Smooth muscle cell of the brain vasculature (primary cell): ENCODE measurements at places on chromosomes 2 and 18.

DNA sequence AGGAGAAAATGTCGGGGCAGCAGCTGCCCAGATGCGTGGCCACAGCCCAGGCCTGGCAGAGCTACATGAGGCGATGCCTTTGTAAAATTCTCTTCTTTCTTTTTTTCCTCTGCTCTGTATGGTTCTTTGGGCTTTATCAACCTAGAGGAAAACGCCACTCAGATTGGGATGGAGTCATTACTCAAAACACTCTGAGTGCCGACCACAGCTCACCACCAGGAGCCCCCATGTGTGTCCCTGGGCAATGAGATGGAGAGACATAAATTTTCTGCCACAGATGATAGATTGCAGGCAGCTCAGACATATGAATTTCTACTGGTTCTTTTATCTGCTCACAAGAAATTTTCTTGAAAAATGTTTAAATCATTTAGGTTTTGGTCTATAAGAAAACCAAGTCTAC lies 56.0 kb downstream of the PARD6G start:
- DNase-seq: no peak

DNA sequence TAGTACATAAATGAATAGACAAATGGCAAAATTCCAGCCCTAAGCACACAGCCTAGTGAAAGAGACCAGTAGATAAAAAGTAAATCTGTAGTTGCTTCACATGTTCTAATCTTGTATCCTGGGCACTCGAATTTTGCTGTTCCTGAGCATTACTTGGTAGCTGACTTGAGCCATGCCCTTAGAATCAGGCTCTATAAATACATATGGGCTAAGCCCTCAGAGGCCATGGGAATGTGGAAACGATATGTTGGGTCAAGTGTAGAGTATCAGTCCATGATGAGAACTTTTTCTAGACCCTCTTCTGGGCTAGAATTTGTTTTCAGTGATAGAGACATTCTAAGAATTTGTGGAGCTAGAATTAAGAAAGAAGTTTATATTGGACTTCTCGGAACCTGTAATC lies 21.9 kb downstream of the ELAC1 start:
- no peak for DNase-seq

- DNase-seq: peak; percentile 29
These were observed 90.2 kb upstream of the SCG2 start for GRCh38 chr2:223692191-223692947.

DNA sequence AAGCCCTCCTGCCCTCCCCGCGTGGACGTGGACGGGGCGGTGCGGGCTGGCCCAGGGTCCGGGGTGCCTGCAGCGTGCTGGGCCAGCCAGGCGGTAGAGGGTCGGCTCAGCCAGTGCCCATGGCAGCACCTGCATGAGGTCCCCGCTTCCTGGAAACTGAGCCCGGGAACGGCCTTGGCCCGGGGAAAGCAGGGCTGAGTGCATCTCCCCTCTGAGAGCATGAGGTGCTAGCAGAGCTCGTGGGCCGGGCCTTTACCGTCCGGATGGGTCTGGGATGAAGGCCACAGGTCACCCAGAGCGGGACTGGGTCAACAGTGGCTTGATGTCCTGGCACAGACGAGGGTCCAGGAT lies 39.8 kb downstream of the TSHZ1 start:
- no peak for DNase-seq

GRCh38 chr2:128214866-128215460 lies 103.7 kb downstream of the HS6ST1 start:
- DNase-seq: no peak

DNA sequence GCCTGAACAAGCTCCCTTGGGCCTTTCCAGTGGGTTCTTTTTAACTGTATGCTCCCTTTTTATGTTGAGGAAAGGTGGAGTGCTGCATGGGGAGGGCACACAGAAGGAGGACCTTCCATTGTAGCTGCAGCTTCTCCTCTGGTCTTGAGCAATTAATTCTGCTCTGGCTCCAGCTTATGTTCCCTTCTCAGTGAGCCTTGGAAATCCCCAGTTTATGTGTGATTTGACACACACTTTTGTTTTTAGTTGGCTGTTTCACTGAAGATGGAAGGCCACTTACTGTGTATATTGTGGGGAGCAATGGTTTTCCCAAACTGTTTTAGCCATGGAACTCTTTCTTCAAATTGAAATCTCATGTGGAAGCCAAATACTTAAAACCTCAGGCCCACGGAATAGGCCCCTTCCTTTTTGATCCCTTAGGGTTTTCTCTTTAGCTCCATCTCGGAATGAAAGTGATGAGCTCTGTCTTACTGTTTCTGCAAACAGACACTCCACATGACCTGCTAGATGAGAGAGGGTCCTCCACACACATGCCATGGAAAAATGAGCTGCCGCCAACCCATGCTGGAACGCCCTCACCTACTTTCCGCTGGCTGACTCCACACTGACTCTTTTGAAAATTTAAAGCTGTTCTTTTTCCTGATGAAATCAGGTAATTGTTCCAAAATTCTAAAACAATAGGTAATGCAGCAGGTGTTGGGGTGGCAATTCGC lies 280.9 kb upstream of the SIX2 start:
- DNase-seq: no peak

DNA sequence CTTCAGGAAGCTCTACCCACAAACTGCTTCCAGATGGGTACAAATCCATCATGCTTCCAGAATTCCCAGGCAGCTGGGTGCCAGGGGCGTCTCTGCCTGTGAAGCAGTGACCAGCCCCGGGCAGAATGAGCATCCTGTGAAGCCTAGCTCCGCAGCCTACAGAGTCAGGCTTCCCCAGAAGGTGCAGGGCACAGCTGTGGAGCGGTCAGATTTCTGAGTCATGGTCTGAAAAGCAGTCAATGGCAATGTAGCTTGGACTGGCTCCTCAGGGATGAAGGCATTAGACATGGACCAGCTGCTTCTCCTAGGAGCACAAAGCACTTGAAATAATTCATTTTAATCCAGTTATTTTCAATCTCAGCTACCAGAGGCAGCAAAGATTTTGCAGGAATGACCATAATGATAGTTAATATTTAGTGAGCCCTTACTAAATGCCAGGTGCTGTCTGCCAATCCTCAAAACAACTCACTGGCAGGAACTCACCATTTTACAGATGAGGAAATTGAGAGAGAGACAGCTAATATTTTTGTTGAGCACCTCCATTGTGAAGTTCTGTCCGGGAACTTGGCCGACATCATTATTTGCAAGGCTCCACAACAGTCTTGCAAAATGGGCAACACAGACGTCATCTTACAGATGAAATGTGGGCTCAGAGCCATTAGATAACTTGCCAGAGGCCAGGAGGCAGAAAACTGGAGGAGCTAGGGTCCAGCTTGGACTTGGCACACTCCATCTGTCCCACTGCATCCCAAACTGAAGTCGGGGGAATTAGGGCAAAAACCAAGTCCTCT lies 31.7 kb downstream of the ACMSD start:
- no peak for DNase-seq

DNA sequence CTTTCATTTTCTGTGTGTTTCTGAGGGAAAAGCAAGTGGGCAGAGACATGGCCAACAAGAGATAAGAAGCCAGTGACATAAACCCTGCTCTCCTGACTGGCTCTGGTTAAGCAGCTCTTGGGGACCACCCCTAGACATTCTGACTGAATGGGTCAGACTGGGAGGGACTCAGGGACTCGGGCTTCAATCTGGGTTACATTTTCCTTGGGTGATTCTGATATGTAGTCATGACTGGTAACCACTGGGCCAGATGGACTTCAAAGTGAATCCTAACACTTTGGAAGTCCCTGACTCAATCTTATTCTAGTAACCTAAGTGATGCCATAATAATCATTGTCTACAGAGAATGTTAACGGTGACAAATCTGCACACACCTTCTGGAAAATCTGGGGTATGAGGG lies 397.8 kb downstream of the NBAS start:
- no peak for DNase-seq

DNA sequence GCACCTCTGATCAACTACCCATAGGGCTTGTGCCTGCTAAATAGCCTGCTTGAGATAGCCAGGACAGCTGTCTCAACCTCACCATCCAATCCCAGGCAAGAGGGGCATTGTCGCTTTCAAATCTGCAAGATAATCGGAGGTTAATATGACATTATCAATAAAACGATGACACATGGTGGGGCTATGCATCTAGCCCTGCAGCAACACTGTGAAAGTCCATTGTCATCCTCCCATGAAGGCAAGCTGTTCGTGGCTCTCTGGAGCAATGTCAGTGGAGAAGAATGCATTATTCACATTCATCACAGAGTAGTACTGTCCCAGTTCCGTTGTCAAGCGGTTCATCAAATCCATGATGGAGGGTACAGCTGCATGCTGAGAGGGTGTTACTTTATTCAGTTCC lies 18.9 kb upstream of the KLHL23 start:
- DNase-seq: no peak

DNA sequence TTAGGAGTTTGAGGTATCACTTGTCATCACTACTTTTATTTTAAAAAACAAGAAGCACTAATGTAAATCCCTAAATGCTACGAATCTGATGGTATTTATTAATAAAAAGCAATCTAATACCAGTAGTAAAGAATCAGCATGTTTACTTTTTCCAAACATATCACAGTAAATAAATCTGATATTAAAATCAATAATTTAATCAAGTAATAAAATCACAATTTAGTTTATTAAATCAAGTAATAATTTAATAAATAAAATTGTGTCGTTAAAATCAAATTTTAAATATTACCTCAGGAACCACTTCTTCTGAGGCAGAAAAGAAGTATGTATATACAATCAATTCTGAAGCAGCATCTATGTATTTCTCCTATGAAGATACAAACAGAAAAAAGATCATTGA lies 18.0 kb downstream of the TMX3 start:
- DNase-seq: no peak

DNA sequence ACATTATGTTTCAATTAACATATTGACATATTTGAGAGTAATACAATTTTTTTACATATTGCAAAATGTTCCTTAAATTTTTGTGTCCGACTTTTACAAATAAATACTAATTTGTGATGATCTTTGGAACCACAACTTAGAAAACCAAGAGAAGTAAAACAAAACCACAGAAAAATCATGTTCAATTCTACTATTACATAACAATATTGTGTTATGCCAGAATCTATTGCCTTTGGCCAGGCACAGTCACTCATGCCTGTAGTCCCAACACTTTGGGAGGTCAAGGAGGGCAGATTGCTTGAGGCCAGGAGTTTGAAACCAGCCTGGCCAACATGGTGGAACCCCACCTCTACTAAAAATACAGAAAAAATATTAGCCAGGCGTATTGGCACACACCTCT lies 92.8 kb upstream of the APCDD1 start:
- DNase-seq: no peak

DNA sequence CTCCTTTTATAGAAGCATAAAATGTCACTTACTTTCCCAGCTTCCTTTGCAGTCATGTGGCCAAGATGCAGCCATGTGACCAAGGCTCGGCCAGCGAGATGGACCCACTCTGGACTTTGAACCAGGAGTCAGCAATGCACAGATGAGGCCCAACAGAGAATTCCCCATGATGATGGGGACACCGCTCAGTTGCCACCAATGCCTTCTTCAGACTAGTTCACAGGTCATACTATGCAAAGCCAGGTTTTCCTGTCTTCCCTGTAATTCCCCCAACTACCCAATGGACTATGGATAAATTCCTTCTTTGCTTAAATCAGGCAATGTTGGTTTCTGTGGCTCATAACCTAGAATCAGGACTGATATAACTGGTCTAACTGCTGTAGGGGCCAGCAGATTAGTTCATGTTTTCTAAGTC lies 22.5 kb upstream of the REL start:
- no peak for DNase-seq

- no peak for DNase-seq
These were observed 189.2 kb downstream of the LAMA1 start for GRCh38 chr18:6928359-6928758.

- no peak for DNase-seq
These were observed 42.4 kb downstream of the HK2 start for GRCh38 chr2:74876081-74876886.

DNA sequence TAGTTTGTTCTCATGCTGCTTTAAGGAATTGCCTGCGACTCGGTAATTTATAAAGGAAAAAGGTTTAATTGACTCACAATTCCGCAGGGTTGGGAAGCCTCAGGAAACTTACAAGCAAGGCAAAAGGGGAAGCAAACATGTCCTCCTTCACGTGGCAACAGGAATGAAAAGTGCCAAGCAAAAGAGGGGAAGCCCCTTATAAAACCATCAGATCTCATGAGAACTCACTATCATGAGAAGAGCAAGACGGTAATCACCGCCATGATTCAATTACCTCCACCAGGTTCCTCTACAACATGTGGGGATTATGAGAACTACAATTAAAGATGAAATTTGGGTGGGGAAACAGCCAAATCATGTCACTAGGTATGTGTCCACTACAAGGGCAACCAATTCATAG lies 53.9 kb downstream of the MAP4K3 start:
- no peak for DNase-seq

- DNase-seq: no peak
These were observed 126.2 kb downstream of the TWIST2 start for GRCh38 chr2:238974081-238974480.

DNA sequence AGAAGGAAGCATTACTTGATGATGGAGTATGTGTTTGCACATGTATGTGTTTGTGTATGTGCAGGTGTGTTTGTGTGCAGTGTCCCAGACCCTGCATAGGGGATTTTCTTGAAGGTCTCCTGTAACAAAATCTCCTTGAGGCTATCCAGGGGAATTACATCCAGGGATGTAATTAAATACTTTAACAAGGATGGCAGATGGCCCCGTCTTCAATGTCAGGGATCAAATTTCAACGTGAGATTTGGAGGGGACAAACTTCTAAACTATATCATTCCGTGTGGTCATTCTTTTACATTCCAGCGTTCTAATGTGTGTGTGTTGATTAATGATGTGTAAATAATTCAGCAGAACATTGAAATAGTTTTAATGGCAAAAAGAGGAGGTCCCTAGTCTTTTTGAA lies 3.3 kb downstream of the UGT1A9 start:
- no peak for DNase-seq
